HuH-7 (cell line): ENCODE measurements at places on chromosomes 12 and 14.

GRCh38 chr14:102565331-102565887 is 27.0 kb upstream of the RCOR1 start:
- DNase-seq = no peak

- no peak for DNase-seq
Measured at GRCh38 chr14:50344116-50344775, 32.1 kb downstream of the DMAC2L start.

- DNase-seq = no peak
Measured at GRCh38 chr14:56144176-56144575, 26.0 kb downstream of the PELI2 start.

DNA sequence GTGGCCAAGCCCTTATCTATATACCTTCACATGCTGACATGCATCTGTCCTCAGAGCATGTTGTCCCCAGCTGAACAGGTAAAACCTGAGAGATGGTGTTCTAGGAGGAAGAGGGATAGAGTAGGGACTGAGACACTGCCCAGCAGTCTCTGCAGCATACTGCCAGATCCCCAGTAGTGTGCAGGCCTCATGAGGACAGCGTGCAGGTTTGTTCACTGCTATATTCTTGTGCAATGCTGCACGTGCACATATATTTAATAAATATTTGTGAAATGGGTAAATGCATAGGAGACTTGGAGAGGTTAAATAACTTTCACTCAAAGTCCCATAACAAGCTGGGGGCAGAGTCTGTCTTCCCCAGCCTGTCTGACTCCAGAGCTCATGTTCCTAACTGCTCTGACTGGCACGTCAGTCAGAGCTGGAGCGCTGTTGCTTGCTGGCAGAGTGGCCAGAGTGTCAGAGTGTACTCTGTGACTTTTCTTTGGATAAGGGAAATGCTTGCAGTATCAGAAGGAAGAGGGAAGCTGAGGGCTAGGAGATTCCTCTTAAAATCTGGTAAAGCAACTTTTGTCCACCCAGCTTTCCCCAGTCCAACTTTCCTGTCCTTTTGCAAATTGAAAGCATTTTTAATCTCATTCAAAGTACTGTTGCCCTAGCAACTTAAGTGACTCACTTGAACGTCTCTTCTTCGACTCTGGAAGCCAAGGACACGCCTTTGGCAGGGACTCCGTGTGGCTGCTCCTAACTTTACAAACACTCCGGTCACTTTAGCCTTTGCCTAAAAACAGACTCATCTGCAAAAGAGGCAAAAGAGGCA is 14.9 kb upstream of the POLR3B start:
- no peak for DNase-seq

DNA sequence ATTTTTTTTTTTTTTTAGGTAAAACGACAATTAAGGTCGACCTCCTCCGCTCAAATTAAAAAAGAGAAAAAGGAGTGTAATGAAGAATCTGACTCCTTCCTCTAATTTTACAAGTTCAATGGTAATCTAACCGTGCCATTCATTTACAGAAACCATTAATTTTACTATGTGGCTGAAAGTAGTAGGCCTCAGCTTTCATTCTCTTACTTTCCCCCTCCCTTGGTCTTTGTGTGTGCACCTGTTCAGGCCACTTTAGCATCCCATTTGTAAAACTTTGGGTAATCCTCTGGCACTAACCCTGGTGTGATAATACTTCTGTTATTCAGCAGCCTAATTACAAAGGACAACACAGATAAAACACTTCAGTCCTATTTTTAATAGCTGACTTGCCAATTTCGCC is 128.1 kb downstream of the ASCL1 start:
- DNase-seq = no peak

DNA sequence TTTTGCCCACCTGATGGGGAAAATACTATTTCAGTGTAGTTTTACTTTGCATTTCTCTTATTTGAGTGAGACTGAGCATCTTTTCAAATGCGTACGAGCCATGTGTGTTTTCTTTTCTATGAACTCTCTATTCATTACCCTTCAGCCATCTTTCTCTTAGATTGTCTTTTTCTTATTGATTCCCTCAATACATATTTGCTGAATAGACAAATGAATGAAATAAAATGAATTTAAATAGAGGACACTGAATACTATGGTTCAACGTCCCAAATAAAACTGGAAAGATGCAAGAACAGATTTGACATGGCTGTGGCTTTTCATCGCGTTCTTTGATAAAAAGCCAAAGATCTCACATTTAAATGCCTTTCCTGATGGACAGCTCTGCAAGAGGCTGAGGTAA is 34.6 kb upstream of the RPH3A start:
- no peak for DNase-seq

DNA sequence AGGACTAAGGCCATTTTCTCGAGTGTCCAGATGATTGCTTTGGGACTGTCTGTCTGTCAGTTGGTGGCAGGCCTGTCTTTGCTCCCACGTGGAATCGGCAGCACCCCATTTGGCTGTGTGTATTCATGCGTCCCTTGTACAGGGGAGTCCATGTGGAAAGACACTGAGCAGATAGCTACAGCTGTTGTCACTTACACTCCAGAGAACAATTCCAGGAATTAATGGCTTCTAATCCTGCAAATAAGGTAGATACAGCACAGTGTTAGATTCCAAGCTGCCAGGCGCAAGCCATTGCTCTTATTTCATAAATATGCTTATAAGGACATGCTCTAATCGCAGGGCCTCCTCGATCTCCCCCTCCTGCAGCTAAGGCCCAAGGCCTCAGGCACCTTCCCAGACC is 208.8 kb downstream of the VRK1 start:
- DNase-seq = no peak

- no peak for DNase-seq
Measured at GRCh38 chr12:45203767-45204166, 12.1 kb upstream of the ANO6 start.

- no peak for DNase-seq
Measured at GRCh38 chr14:62409626-62410300, 635.5 kb downstream of the KCNH5 start.

DNA sequence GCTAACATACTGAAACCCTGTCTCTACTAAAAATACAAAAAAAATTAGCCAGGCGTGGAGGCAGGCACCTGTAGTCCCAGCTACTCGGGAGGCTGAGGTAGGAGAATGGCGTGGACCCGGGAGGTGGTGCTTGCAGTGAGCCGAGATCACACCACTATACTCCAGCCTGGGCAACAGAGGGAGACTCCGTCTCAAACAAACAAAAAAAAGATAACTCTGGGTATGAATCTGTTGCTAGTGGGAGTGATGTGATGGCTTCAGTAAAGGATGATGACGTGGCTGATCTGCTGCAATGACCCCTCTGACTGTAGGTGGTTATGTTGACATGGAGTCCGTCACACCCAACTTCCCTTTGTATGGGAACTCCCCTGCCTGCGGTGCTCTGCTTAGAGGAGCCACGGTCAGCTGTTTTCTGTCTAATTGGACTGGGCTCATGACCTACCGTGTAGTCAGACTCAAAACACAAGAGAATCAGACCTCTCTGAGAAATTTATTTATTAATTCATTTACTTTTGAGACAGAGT is 59.1 kb upstream of the MED13L start:
- no peak for DNase-seq

DNA sequence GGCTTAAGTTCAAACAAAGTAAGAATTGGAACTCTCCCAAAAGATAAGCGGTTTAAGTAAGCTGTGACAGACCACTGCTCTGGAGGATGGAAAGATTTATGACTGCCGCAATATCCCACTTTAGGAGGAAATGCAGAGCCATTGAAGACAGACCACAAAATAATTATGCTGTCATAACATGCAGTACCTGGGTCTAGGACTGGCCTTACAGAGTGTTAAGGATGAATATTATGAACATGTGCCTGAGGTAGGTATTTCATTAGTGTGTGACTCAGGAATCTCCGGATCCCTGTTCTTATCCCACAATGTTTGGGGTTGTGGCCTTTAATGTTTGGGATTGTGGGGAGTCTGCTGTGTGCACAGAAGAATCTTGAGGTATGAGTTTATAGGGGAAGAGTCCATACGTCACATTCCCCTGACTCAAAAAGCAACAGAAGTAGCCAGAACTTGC is 114.9 kb downstream of the SAMD4A start:
- no peak for DNase-seq

- no peak for DNase-seq
Measured at GRCh38 chr14:103562179-103562428, 353 bp downstream of the BAG5 start.

GRCh38 chr12:77493302-77494168 is 337.2 kb upstream of the NAV3 start:
- DNase-seq = no peak

- no peak for DNase-seq
Measured at GRCh38 chr14:31893221-31893757, 183.8 kb upstream of the ARHGAP5 start.

GRCh38 chr12:78457938-78458337 is 406.6 kb upstream of the SYT1 start:
- no peak for DNase-seq

DNA sequence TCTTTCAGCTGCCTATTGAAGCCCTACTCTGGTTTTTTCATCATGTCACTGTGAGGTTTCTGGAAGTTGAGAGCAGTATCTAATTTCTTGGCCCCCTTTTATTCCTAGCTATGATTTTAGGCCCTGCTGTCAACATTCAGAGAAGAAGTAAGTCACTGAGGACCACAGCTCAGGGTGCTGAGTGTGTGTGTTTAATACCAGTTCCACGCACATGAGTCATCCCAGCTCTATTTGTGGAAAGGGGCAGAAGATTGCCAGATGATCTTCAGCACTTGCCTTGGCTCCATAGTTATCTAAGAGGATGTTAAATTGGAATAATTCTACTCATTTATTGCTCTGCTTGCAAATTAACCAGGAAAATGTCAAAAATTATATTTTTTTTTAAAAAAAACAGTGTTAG is 65.5 kb upstream of the SLC38A4 start:
- DNase-seq = no peak

DNA sequence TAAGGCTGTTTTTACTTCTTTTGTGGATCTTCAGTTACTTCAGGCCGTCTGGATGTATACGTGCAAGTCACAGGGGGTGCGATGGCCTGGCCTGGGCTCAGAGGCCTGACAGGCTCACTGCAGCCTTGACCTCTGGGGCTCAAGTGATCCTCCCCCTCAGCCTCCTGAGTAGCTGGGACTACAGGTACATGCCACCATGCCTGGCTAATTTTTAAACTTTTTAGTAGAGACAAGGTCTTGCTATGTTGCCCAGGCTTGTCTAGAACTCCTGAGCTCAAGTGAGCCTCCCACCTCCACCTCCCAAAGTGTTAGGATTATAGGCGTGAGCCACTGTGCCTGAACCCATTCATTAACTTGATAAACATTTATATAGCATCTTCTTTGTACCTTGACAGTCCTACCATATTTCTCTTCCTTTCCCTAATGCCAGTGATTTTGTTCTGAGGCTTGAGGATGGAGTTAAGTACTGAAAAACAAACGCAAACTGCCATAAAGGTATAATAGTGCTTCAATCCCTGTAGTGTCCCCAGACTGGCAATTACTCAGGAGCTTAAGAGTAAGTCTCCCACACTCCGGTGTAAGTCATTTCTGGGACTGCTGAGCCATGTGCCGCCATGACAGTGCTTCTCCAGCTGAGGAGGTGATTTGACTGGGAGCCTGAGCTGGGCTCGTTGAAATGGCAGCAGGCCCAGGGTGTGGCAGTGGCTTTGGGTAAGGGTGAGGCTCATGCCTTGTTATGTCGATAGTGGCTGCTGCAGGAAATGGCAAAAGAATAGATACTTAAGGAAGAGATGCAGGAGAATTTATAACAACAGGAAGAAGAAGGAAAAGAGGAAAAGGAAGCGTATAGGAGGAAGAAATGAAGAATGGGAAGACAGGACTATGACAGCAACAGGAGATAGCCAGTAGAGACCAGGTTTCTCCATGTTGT is 43.7 kb upstream of the HECTD1 start:
- DNase-seq = no peak

DNA sequence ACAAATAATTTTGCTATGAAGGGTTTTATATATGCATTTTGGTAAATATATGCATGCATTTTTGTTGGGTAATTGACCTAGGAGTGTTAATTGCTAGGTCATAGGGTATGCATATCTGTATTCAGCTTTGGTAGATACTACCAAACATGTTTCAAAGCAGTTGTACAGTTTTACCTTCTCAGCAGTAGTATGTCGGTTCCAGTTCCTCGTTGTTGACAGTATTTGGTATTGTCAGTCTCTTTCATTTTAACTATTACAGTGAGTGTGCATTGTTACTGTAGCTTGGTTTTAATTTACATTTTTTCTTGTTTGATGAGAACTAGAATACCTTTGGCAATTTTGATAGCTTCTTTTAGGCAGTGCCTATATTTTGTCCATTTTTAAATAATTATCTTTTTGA is 98.9 kb downstream of the ARID2 start:
- no peak for DNase-seq

- DNase-seq = no peak
Measured at GRCh38 chr14:24673534-24674203, 39.7 kb upstream of the GZMB start.

GRCh38 chr12:3553221-3553620 is 62.2 kb downstream of the PRMT8 start:
- DNase-seq = no peak

- DNase-seq = no peak
Measured at GRCh38 chr14:68626386-68626785, 166.5 kb downstream of the ZFP36L1 start.

GRCh38 chr12:101186291-101186690 is 23.7 kb downstream of the SLC5A8 start:
- no peak for DNase-seq

DNA sequence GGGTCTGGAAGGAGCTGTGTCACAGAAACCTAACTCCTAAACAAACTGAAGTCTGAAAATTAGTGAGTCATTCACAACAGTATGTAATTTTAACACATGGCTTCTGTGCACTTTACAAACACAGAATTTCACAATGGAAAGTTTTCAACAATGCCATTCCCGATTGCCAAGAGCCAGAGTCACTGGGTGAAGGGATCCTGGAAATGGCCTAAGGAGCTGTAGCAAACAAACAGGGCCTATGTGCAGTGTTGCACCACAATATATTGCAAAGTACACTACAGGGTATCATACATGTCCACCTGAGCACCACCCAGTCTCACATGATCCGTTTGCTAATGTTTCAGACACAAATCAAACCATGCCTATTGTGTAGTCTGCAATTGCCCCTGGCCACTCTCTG is 184.7 kb upstream of the OTX2 start:
- no peak for DNase-seq

- no peak for DNase-seq
Measured at GRCh38 chr12:51746416-51746815, 102.1 kb downstream of the FIGNL2 start.

DNA sequence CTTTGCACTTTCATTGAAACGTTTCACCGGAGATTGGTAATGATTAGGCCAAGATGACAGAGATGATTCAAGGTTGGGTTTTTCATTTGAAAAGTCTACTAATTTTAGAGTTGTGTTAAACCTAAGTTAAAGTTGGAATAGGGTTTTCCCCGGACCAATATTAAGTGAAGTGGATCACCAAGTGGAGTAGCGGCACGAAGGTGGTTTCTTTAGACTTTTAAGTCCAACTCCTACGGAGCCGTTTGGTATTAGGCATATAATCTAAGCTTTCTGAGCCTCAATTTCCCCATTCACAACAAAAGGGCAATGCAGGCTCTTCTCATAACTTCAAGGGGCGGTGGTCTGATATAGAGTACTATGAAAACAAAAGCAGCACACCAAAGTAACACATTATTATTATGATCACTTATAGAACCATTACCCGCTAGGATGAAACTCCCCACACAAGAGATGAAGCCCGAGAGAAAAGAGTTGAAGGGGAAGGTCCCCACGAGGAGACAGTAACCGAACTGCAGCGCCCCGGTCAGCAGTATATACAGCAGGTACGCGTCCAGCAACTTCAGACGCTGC is 413 bp downstream of the DAD1 start:
- DNase-seq = no peak
